Stomach (tissue), 19 donors: ENCODE measurements at places on chromosomes 7 and 10.

GRCh38 chr10:88379575-88379974, 203.5 kb downstream of the RNLS start:
- no peak for DNase-seq

GRCh38 chr7:43906331-43907010, at the start of gene URGCP:
URGCP (minus strand) TSS chr7:43906596; CDS start chr7:43906575, 21 bp downstream.
- peak; percentile 58 for DNase-seq

DNA sequence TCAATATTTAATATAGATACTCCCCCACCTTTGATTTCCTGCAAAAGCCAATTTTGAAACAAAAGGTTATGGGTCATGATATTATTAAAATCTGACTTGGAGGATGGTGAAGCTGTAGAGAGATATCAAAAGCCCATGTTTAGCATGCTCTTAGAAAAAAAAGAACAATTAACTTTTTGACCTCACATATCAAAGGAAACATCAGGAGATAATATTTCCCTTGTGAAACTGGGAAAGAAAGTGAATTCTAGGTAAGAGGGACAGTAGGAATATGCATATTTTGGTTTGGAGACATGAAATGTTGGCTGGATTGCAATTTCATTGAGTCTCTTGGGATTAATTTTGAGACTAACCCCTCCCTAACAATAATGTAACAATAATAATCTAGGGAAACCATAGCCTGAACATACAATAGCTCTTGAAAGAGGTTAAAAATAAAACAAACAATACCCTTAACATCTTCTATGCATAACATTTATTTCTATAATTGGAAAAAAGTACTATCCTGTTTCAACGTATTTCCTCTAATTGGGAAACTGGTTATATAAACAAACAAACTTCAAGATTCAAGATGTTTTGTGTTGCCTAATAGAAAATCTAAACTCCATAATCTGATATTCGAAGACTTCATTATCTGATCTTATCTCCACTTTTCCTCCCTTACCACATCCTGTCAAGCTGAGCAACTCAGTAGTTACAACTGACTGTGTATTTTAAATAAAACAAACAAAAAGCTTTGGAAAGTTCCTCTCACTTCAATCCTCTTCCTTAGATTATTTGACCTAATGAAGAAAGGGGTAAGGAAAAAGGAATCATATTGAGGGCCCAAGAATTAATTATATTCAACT, 14.8 kb downstream of the TMEM26 start:
- no peak for DNase-seq

DNA sequence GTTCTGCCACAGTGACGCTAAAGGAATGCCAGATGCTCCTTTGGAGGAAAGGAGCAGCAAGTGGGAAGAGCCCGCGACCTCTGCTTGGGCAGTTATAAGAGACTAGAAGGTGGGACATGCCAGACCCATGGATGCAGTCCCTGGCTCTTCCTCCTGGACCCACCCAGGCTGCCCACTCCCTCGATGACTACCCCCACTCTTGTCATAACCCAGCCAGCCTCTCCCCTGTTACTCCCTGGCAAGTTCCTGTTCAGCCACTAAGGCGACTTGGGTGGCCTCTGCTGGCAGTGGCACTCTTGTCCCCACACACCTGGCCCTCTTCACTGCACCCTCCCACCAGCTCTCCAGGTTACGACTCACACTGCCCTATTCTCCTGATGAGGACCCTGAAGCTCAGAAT, 33.5 kb downstream of the COL13A1 start:
- no peak for DNase-seq

GRCh38 chr7:29229066-29229465, 34.5 kb downstream of the CHN2 start:
- DNase-seq: no peak

DNA sequence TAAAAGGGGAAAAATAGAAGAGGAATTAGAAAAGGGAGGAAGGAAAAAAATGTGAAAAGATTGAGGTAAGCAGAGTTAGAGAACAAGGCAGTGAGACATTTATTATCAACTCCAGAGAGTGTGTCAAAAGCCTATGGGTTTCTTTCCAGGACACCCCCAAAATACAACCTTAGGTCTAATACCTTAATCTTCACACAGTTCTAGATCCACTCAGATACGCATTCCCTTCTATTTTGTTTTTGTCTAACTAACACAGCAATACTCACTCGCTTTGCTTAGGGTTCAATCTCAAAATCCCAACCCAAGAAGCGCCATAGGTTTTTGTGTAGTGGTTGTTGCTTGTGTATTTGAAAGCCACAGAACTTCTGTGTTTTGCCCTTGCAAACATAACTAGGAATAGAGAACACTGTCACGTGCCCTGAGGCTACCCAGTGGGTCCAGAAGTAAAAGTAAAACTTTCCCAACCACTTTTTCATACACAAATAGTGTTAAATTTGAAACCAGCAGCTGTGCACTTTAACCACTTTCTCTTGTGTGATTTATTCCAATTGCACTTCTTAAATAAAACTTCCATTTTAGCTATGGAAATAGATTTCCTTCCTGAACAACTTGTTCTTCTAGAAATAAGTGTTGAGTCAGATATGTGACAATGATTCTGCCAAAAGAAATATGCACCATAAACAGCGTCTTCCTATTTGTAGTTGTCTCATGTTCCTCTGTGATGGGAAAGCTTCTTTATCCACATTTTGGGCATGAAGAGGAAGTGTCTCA, 414.7 kb upstream of the GHITM start:
- DNase-seq: no peak

DNA sequence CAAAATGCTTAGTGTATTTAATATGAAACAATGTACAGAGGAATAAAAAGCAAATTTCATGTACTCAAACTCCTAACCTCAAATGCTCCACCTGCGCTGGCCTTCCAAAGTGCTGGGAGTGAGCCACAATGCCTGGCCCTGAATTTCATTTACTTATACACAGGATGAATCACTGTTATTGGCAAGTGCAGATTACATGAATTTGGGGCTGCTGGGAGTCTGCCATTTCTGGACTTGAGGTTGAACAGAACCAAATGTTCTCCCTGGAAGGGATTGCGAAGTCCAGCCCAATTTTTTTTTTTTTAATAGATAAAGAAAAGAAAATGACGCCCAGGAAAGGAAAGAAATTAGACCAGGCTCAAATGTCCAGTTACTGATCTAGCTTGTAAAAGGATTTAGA, 6.8 kb upstream of the CSTF2T start:
- peak; percentile 79 for DNase-seq

- no peak for DNase-seq
Observed at GRCh38 chr7:107815254-107815882, 12.3 kb upstream of the SLC26A3 start.

DNA sequence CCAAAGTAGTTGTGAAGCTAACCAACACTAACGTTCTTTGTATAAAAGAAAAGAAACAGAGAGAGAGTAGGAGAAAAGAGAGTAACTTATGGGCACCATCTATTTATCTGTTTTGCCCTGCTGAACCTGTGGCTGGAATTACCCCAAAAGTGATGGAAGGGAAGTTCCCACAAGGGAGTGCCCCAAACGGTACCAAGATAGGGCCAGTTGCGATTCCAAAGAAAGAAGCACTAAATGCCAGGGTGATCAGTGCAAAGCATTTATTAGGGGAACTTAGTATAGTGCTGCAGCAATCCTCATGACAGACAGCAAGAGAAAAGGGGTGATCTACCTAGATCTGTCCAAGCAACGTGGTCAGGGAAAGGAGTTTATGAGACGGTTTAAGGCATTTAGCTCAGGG, 190.2 kb downstream of the SORCS3 start:
- DNase-seq: no peak

- DNase-seq: peak; percentile 34
Observed at GRCh38 chr7:129665013-129665401, 53.5 kb downstream of the NRF1 start.

GRCh38 chr7:96719164-96719563, 9.5 kb upstream of the SEM1 start:
- no peak for DNase-seq

GRCh38 chr10:89625041-89625765, 19.8 kb downstream of the PANK1 start:
- no peak for DNase-seq

DNA sequence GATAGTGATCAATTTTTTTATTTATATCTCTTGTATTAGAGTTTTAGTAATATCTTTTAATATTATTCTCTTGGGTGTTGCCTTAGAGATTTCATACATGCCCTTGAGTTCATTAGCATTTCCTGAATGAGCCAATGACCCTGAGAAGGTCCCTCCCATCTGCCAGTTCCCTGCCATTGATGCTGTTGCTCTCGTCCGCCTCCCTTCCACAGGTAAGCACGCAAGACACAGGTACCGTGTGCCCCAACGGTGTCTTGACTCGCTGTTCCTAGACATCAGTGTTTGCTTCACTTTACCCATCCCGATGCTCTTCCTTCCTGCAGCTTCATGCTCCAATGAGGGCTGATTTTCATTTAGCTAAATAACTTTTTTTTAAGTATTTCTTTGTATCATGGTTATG, 19.7 kb upstream of the PWWP2B start:
- DNase-seq: no peak

GRCh38 chr7:131190146-131190545, 137.5 kb upstream of the MKLN1 start:
- no peak for DNase-seq

GRCh38 chr7:29331163-29331562, 136.6 kb downstream of the CHN2 start:
- DNase-seq: no peak

- DNase-seq: no peak
Observed at GRCh38 chr10:117186832-117187615, 10.3 kb upstream of the KCNK18 start.

DNA sequence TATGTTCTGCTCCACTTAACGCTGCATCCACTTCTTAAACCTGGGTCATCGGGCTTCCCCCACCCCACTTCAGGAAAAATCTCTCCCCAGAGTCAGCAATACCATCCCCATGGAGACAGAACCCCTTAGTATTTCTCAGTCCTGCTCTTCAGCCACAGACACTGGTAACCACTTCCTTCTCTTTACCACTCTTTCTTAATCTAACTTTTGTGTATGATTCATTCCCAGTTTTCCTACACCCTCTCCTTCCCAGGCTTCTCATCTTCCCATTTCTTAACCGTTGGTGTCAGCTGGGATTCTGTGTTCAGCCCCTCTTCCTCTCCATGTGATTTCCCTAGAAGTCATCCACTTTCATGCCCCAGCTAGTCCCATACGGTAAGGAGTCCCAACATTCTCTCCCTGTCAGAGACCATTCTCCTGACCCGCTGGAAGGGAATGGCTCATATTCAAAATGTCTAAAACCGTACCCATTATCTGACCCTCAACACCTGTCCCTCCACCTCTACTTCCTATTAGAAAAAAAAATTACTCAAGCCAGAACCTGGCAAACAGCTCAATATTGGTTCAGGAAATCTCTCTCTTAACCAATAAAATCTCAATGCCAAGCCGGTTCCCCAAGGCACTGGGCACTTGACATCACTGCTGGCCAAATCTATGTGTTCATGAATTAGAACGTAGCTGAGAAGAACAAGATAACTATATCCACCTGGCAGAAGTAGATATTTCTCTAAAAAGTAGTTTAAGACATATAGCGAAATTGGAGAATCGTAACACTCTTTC, 89.4 kb downstream of the DGKI start:
- no peak for DNase-seq

- no peak for DNase-seq
Observed at GRCh38 chr10:63213489-63213888, 80.4 kb downstream of the NRBF2 start.

GRCh38 chr7:46032942-46033341, 111.9 kb upstream of the IGFBP3 start:
- DNase-seq: no peak

GRCh38 chr7:16045296-16045695, 358.8 kb upstream of the MEOX2 start:
- DNase-seq: no peak

DNA sequence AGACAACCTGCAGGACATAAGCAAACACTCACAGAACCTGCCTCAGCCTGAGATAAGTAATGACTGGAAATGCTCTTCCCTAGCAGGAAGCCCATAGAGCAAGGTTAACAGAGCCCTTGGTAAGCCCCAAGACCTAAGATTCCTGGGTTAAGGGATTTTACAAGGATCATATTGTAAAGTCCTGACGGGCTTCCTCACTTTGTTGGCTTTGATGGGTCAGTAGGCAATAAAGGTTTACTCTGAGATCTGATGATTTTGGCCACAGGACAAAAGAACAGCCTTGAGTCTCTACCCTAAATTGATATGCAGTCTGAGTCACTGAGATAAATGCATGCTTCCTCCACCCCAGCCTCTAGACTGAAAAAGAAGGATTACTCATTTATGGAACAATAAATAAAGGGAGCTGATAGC, 270.8 kb downstream of the HTR7 start:
- no peak for DNase-seq

- no peak for DNase-seq
Observed at GRCh38 chr10:27659786-27660185, 85.8 kb downstream of the MKX start.

- DNase-seq: no peak
Observed at GRCh38 chr7:148587076-148587475, 3.5 kb upstream of the C7orf33 start.

DNA sequence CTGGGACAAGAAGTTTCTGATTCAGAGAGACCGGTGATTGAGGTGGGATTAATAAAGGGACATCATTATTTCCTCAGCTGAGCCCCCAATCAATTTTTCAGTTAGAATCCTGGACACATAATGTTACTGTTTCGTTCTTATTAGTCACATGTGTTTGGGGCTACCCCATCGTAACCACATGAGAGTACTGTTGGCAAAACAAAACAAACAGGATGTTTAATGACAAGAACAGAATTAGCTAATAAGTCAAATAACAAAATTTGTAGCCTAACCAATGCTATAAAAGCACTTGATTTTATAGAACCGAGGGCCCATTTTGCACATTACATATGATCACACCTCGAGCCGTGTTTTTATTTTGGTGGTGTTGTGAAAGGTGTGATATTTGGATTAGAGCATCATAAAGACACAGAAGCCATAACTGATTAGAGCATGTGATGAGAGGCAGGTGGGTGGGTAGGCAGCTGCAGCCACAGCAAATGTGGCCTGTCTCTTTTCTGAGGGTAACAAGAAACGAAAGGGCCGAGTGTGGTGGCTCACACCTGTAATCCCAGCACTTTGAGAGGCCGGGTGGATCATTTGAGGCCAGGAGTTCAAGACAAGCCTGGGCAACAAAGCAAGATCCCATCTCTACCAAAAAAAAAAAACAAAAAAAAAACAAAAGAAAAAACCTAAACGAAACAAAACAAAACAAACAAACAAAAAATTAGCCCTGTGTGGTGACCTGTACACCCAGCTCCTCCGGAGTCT, 1.8 kb upstream of the VWC2 start:
- DNase-seq: no peak

- no peak for DNase-seq
Observed at GRCh38 chr7:122316467-122317388, 12.2 kb upstream of the FEZF1 start.

- no peak for DNase-seq
Observed at GRCh38 chr10:49508654-49509053, 30.3 kb downstream of the ERCC6 start.

- DNase-seq: no peak
Observed at GRCh38 chr7:32108651-32109050, 38.4 kb upstream of the PDE1C start.

- no peak for DNase-seq
Observed at GRCh38 chr7:124720195-124720594, 45.4 kb downstream of the GPR37 start.
